ENCODE measurements at places on chromosomes 6 and 20.

DNA sequence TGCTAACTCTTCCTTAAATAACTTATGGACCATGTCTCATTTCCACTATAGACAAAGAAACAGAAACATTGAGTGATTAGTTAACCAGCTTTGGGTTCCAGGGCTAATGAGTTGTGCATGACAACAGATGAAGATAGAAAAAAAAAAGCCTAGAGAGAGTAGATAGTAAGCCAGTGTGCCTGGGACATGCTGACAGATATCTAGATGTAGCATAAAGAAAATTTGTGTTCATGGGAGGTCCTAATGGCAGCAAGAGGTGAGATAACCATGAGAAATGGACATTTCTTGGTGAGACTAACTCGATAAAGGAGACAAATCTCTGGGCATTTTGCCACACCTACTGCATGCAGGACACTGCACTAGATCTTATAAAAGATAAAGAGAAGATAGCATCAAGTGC, 2.8 kb upstream of the BTN3A3 start:
- DNase-seq, result no peak

DNA sequence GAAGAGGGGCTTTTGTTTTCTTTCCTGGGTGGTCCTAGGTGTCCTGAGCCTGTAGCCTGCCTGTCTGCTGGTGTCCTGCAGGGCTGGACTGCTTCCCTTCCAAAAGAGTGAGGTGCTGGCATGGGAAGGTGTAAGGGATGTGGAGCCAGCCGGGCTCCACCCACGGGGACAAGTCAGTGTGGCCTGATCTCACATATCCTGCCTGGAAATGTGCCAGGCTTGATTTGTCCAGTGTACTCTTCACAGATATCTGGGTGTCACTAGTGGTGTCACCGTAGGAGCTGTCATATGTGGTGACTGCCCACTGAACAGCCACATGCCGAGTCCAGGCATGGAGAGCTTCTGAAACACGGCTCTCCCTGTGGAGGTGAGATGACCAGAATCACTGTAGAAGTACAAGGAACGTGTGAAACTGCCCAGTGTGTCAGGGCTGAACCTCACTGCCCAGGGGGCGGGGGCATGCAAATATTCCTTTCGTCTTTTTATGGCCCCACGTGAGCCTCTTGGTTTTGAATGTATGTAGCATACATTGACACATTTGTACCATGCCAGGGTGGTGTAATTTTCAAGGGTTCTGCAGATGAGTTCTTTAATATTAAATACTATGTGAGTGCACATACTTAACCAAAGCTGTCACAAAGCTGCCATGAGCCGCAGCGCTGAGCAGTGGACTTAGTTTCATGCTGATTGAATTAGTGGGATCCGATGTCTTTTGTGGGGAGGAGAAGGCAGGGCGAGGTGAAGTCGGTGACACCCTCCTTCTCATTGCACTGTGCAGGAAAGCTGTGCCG, 55.8 kb downstream of the CDH4 start:
- DNase-seq, result no peak

GRCh38 chr20:15949391-15949790, 623.9 kb downstream of the KIF16B start:
- no peak for DNase-seq

- peak; percentile 15 for DNase-seq
Measured at GRCh38 chr6:87700397-87701343, 1.4 kb downstream of the AKIRIN2 start.

DNA sequence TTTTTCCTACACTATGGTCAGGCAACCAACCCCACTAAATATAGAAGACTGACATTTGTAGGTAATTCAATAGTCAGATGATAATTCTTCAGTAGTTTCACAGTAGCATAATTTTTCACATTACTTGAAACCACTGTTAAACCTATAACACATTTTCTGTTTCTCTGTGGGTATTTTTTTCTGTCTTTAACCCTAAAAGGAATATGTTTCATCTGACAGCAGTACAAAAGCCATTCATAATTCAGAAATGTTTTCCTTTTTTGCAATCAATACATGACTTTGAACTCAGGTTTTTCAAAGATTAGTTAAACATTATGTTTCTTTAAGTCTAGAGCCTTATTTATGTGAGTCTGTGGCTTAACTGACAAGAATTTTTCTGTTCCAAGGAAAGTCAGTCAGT, 128.6 kb upstream of the RUNX2 start:
- DNase-seq, result no peak

GRCh38 chr6:157080986-157081391, 242.3 kb downstream of the TMEM242 start:
- DNase-seq, result no peak

GRCh38 chr6:169045486-169045885, 208.2 kb downstream of the THBS2 start:
- no peak for DNase-seq

All from stimulated activated CD8-positive, alpha-beta memory T cell treated with anti-CD3 and anti-CD28 coated beads, Interleukin-7, amount 100 ng/mL, for 4 hours (primary cell).